ENCODE measurements at places on chromosomes 7 and 10.

DNA sequence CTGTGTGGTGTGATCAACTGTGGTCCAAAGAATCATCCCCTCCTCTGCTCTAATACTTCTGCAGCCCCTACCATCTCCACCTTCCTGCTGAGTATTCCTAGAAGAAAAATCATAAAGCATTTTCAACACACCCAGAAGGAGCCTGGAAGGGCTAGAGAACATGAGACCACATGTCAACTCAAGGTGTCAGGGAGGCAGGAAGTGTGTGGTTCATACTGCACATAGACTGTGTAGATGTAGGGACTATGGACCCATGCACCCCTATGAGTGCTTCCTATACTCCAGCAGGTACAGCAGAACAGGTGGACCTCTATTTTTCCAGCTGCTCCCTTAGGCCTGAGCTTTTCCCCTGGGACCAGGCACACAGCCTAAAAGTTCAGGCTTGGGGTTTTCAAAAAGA, 2.6 kb upstream of the ZNF746 start:
- DNase-seq: no peak

DNA sequence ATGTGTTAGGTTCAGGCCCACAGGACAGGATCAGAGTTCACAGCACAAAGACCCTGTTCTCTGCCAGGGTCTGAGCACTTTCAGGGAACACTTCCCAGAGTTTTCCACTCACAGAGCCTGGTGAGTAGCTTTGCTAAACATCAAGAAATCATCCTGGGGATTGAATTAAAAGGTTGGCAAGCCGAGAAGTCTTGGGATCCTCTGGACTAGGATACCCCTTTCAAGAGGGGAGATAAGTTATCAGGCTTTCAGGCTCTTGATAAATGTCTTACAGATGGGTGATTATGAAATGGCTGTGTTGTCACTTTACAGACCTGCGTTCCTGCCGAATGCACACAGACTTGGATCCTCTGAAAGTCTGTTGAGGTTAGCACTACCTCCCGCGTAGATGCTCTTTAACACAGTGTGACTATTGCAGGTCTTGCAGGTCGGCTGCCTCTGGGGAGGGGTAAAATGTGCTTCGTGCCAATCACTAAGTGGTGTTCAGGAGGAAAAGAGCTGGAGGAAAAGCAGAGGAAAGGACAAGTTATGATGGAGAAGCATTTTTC, 473.5 kb upstream of the AKR1E2 start:
- no peak for DNase-seq

DNA sequence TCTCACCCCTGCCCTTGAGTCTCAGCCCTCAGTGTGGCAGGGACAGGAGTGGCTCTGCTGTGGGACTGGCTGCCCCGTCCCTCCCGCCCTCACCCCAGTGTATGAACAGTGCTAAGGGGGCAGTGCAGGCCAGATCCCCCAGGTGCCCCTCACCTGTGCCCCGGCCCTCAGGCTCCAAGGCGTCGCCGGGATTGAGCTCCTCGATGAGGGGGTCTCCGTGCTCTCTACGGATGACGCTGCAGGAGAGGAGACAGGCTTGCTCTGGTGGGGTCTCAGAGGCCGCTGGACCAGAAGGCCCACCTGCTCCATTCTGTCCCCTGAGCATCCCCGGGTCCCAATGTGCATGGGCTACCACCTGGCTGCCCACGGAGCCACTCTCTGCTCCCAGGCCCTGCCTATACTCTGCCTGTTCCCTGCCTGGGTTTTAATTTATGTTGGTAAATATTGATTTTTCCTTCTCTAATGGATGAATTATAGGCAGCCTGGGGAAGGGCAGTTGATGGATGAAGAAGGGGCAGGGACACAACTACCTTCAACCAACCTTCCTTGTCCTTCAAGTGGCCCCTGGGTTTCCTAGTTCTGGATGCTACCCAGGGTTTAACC, 47.2 kb downstream of the GOLGA7B start:
- no peak for DNase-seq

- DNase-seq: no peak
These were observed 25.7 kb downstream of the FAM13C start for GRCh38 chr10:59336632-59337031.

DNA sequence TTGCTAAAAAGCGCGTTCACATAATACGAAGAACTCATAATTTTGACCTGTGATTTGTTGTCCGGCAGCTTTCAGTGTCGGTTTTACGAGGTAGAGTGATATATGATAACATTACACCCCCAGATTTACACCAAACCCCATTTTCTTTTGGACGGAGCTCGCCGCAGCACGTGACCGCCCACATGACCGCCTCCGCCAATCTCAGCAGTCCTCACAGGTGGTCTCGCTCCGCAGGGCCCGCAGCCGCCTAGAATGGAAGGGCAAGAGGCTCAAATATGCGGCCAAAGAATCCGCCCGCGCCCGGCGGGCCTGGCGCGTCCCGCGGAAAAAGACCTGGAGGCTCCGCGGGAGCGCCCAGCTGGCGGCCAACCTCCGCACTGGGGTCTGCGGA, at the start of gene HOXA7:
TSS of gene HOXA7 (minus strand) at position 168 of the 391 bp plus-strand sequence. CDS start at position 38, 130 bp downstream.
- DNase-seq: no peak

- no peak for DNase-seq
These were observed 289.6 kb downstream of the POM121L12 start for GRCh38 chr7:53325061-53325460.

- no peak for DNase-seq
These were observed 29.2 kb downstream of the SLC13A1 start for GRCh38 chr7:123170333-123171246.

- DNase-seq: no peak
These were observed 253.2 kb upstream of the SMIM30 start for GRCh38 chr7:113371416-113372043.

GRCh38 chr7:137873979-137874777, 27.4 kb upstream of the DGKI start:
- no peak for DNase-seq

GRCh38 chr7:150413640-150414081, 34.5 kb downstream of the ZNF775 start:
- DNase-seq: no peak

DNA sequence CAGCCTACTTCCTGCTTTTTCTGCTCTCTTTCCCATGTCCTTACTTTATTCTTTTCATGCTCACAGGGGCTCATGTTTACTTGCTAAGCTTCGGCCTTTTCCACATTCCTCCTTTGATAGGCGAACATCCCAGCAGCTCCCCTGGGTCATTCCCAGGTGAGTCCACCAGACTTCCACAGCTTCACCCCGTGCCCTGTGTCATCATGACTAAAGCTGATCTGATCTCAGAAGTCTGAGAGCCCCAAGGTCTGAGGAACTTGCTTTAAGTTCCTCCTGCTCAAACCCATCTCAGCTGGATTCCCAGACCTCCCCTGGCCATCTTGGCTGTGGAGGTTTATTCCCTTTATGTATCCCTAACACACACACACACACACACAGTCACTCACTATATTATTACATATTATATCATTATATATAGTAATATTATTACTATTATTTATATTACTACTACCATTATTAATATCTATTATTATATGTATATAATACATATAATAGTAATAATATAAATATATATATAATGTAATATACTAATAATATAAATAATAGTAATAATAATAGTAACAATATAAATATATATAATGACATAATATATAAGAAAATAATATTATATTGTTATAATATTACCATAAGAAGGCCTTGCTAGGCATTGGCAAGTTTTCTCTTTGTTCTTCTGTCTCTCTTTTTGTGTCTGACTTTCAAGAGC, 295.9 kb downstream of the PTEN start:
- DNase-seq: no peak

GRCh38 chr7:18874880-18875279, 242.6 kb downstream of the TWIST1 start:
- DNase-seq: no peak

GRCh38 chr7:107768263-107768662, 24.3 kb downstream of the CBLL1 start:
- no peak for DNase-seq

GRCh38 chr7:155580367-155580766, 34.0 kb upstream of the CNPY1 start:
- peak; percentile 54 for DNase-seq

DNA sequence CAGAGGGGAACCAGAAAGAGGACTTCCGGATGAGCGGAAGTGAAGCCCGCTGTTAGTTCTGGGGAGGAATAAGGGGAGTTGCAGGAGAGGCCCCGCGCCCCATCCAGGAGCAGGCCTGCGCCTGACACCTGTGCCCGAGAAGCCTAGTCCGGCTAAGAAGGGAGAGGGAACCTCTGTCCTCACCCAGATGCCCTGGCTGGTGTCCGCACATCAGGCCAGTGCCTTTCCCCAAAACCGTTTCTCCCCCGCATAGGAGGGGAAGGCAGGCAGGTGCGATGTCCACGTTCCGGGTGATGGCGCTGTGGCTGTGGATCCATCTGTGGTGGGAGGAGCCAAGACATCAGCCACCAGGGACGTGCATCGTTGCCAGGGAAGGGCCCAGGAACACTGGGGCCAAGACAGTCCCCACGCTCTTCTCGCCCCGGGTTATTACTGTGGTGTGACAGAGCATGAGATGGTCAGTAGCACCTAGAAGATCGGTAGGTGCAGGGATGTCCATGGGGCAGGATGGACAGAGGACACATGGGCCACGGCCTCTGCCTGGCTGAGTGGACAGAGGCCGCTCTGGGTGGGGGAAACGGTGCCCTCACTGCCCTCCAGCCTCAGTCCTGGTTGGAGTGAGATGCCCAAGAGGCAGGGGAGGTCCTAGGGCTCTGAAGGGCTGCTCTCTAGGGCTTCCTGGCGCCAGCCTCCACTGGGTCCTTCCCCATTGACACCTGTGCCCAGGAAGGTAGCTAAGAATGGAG, 262.7 kb downstream of the CELF2 start:
- DNase-seq: no peak

GRCh38 chr10:15796762-15797161, 63.5 kb downstream of the MINDY3 start:
- DNase-seq: no peak

DNA sequence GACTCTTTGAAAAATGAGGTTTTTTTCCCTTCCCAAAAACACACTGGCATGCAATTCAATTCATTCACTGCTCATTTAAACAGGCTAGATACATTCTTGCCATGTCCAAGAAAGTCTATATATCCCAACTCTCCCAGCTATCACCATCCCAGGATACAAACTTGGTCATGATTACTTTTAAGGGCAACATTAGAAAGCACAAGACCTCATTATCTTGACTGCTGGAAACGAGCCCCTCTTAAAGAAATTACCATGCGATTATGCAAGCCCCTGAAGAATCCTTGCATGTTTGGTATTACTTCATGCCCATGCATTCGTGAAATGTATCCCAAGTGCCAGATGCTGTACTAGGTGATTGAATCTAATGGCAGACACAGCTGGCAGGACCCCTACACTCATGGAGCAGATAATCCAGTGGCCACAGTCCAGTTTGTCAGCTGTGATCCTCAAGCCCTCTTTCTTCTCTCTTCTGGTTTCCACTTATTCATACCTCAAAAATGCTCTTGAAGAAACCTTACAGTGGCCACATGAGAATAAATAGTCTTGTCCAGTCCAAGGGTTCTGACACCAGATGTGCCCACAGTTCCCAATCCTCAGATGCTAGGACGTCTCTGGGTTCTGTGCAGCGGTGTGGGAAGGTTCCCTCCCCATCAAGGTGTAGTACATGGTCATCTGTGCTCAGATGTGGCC, 103.7 kb upstream of the HABP2 start:
- DNase-seq: no peak

- no peak for DNase-seq
These were observed 243.1 kb upstream of the AOAH start for GRCh38 chr7:36967387-36967786.

DNA sequence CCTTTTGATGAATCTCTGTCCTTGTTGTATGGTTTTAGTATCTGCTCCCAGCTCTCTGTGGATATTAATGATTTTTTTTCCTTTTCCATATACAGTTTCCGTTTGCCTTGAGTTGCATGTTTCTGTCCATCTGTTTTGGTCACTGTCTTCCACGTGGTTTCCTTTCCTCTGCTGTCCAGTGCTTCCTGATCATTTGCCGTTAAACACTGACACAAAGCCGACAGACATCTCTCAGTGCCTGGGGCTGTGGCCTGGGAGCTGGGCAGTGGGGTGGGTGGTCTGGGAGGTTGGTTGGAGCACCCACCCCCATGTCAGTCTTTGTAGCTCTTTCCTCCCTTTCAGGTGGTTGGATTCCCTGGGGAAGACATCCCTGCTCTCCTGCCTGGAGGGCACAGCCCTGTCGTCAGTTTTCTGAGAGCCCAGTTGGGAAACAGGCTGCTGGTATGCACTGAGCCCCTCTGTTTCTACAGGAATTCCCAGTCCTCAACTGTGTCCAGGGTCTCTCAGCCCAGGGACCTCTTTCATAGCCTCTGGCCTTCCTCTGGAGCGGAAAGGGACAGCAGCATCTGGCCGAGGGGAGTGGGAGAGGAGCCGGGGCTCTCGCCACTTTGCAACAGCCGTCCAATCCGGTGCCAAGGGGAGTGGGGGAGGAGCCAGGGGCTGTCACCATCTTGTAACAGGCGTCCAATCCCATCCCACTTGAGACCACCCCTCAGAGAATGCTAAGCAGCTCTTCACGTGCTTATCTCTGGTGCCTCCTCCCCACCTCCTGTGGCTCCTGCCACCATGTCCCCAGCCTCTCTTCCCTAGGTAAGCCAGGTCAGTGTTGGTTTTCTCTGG, 26.7 kb upstream of the MKI67 start:
- DNase-seq: no peak

DNA sequence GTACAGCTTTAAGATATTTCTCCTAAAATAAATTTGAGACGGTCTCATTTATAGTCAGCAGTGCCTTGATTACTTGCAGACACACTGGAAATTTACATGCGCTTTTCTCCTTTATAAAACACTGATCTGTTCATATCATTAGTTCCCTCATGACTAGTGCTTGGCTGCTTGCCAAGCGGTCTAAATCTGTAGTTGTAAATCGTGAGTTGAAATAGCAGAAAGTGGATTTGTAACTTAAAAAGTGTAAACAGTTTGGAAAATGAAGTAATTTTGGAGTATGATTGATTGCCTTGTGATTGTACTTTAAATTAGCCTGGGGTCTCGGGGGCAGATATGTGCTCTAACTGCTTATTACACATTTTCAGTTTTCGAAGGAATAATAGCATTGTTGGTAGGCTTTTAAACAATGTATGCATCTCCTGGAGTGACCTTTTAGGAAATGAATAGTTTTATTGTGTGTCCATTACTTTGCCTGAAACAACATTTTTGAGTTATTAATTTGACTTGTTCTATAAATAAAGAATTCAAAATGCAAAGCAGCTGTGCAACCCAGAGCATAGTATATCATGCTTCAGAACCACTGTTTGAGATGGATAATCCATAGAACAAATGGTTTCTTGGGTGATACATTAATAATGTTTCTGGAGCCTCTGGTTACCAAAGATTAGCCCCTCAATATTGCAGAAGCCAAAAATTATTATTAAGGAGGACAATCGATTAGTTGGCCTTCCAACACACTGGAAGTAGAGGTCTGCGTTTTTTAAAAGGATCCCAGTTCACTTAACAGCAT, 73.3 kb downstream of the ARID5B start:
- no peak for DNase-seq

DNA sequence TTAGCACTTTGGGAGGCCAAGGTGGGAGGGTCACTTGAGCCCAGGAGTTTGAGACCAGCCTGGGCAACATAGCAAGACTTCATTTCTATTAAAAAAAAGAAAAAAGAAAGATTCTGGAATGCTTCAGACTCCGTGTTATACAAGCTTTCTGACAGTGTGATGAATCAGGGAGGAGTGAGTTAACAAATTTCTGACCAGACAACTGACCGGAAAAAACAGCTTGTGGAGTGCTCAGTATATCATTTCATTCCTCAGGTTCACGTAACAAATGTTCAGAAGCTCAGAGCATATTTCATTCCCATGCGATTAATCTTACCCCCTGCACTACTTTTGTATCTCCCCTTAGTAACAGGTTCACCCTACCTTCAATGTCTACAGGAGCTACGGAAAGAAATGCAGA, 28.6 kb upstream of the TNPO3 start:
- no peak for DNase-seq

Data from stimulated activated naive CD8-positive, alpha-beta T cell treated with anti-CD3 and anti-CD28 coated beads, Interleukin-15, Interleukin-2, amounts not matched to agents 100 U/mL and 50 U/mL, for 24 hours (primary cell).